IPS-NIHi11 (cell line): ENCODE measurements at places on chromosomes 12 and 14.

- DNase-seq = no peak
Observed at GRCh38 chr12:68224613-68225285, 861 bp downstream of the IL26 start.

- no peak for DNase-seq
Observed at GRCh38 chr12:55982319-55982936, 8.6 kb downstream of the RAB5B start.

DNA sequence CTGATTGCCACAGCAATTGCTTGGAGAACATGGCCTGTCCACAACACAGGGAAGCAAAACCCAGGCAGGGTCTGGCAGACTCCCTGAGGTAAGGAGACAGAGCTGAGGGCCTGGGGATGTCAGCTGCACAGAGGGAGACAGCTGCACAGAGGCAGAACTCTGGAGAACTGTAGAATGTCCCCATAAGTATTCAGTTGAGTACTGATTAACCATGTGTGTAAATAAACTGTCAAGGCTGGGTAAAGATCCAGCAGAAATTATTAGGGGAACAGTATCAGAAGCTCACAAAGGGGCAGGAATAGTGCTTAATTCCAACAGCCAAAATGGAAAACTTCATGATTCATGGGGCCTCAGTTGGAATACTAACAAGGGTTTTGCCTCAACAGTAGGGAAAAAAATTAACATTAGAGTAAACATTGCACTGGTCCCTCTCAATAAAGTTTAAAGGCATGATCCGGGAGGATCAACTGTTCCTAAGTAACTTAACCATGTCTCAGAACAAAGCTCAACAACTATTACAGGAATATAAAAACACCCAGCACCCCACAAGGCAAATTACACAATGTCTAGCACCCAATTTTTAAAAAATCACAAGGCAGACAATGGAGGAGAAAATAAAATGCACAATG lies 201.3 kb upstream of the RASSF8 start:
- DNase-seq = no peak

- no peak for DNase-seq
Observed at GRCh38 chr12:1781772-1782171, 38.6 kb upstream of the LRTM2 start.

GRCh38 chr14:30354439-30354838 lies 204.5 kb upstream of the G2E3 start:
- no peak for DNase-seq
